ENCODE measurements at places on chromosomes 16 and 17.

DNA sequence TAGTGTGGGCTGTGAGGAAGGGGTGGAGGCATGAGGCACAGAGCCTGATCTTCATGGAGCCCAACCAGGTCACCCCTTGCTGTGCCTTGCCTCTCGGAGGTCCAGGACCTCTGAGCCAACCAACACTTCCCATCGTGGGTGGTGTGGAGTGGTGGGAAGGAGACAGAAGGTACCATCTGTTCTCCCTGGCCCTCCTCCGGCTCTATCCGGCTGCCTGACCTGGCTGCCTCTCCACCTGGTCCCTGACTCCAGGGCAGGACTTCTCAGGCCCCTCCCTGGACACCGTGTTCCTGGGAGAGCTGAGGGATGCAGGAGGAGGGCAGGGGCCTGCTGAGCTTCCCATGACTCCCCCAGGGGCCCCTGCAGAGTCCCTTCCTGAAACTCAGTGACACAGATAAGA, 3.9 kb downstream of the PDK2 start:
- no peak for DNase-seq

- no peak for DNase-seq
These were observed 201.6 kb upstream of the SOX9 start for GRCh38 chr17:71919186-71919585.

DNA sequence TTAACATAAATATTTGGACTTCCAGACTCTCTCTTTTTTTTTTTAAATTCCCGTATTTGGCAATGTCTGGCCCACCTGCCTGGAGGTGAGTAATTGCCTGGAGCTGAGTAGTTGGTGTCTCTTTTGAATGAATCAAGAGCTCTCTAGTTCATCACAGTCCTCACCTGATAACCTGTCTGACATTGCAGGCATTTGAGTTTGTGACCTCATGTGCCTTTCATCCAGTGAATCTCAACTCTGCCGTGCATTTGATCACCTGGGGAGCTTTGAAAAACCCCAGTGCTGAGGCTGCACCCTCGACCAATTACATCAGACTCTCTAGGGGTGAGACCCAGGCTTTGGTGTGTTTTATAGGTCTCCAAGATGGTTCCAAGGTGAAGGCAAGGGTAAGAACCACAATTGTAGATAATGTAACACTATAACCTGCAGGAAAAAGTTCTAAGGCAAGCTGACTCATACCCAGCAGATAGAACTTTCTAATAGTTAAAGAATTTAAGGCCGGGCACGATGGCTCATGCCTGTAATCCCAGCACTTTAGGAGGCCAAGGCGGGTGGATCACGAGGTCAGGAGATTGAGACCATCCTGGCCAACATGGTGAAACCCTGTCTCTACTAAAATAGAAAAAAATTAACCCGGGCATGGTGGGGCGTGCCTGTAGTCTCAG, 24.5 kb upstream of the HS3ST2 start:
- no peak for DNase-seq

- DNase-seq: peak; percentile 50
These were observed 19.1 kb downstream of the OSBPL7 start for GRCh38 chr17:47802341-47803022.

GRCh38 chr17:43171586-43172487, 823 bp downstream of the NBR1 start:
- DNase-seq: peak; percentile 51

DNA sequence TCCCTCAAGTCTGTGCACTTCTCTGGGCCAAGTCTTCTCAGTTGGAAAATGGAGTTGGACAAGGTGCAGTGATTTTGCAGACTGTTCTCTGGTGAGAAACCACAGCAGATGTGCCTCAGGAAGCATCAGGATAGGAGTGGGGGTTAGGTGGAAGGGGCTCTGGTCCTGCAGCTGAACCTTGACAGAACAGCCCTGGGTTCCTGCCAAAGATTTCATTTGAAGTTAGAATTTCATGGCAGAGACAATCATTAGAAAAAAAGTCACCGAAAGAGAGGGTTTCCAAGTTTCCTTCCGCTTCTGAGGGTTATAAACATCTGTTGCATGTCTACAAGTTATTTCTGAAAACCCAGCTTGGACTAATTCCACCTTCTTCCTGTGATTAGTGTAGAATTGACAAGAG, 80.4 kb upstream of the IRX3 start:
- peak; percentile 80 for DNase-seq

DNA sequence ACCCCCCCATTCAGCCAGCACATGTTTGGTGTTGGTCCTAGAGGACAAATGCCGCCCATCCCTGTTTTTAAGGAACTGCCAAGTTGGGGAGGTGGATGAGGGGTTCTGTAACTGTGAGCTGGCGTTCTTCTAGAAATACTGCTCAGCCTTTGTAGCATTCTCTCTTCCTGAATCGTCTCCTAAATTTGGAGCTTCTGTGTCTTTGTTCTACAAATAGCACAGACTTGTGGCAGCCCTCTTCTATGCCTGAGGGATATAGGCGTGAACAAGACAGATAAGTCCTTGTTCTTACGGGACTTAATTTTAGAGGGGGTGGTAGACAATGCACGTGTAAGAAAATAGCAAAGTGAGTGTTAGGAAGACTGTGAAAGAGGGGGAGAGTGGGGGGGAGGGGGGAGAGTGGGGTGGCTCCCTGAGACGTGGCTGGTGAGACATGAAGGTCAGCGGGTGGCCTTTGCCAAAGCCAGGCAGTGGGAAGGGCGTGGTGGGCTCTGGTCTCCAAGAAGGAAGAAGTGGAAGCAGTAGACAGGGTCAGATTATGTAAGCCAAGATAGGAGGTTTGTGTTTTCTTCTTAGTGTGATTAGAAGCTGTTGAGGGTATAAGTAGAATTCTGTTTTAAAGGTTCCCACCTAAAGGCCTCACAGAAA, 9.9 kb downstream of the MFSD11 start:
- no peak for DNase-seq

DNA sequence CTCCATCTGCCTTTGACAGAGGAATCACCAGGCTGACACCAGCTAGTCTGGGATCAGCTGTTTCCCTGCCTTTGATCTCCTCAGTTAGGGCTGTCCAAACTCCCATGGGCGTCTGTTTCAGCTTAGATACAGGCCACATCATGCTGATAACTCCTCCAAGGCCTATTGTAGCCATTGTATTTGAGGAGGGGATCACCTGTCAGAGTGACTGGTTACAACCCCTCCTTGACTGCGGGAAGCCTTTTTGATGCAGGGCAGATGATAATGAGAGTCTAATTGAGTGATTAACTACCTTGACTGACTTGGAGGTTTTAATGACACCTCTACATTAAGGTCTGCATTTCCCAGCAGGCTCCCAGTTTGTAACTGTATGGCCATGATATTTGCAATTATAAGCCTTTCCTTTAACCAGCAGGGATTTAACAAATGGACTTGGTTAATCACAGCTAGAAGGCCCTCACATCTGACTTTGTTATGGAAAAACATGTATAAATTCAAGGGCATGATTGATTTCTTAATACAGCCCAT, 863.5 kb downstream of the KCNJ2 start:
- DNase-seq: no peak

GRCh38 chr17:33892717-33893591, 362.1 kb upstream of the CCL2 start:
- no peak for DNase-seq

DNA sequence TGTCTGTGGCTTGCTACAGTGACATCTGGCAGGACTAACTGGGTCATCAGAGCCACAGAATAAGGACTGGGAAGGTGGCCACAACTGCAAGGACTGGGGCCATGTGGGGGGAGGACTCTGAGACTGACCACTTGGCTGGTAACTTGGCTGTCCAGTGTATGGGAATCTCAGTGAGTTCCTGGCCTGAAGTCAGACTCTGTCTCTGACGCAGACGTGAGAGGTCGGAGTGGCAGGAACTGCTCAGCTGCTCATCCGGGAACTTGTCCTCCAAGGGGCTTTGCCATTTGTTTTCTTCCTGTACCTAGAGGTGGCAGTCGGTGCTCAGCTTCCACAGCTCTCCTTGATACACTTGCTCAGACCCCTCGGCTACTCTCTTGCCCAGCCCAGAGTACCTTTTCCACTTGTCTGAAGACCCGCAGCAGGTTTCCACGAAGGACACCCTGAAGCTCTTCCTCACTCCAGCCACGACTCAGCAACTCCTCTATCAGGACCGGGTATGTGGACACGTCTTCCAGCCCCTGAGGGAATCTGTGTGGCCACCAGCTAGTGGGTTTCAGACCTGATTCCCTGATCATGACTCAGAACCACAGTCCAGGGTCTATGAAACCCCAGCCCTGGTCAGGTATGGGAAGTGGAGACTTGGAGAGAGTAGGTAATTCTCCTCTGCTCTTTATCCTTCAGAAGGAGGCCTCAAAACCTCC, 7.3 kb upstream of the DPEP3 start:
- no peak for DNase-seq

DNA sequence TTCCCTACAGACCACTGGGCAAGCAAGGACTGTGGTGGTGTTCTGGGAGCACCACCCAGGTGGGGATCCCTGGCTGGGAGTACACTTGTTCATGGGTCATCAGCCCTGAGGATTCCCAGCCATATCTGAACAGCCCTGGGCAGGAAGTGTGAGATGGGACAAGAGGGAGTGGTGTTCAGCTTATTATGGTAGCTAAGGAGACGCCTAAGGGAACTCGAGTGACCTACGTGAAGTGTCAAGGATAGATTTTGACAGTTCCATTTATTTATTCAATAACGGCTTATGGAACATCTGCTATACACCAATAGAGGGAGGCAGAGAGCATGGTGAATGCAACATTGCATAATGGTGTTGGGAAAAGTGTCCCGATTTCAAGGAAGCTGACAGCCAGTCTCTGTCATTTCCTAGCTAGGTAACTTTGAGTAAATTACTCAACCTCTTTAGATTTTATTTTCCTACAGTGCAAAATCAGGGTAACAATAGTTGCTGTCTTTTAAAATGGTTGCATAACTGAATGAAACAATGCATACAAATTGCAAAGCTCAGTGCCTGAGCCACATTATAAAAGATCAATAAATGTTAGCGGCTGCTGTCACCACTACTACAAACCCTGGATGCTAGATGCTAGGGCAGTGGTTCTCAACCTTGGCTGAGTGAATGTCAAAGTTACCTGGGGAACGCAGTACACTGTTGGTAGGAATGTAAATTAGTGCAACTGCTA, 534.1 kb downstream of the GRIN2A start:
- DNase-seq: no peak

DNA sequence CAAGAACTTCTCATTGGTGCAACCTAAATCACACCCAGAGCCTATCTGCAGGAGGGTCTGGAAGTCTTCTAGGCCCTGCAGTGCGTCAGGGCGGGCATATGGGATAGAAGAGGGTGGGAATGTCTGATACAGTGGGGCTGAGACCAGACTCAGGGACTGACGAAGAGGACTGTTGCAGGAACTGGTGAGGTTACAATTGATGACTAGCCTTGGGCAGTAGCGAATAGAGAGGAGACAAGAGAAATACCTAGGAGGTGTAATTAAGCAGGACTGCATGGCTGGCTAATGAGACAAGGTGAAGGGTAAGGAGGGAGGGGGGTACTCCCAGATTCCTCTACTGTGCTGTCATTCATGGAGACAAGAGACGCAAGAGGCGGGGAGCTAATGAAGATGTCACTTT, 91.3 kb downstream of the WWP2 start:
- no peak for DNase-seq

DNA sequence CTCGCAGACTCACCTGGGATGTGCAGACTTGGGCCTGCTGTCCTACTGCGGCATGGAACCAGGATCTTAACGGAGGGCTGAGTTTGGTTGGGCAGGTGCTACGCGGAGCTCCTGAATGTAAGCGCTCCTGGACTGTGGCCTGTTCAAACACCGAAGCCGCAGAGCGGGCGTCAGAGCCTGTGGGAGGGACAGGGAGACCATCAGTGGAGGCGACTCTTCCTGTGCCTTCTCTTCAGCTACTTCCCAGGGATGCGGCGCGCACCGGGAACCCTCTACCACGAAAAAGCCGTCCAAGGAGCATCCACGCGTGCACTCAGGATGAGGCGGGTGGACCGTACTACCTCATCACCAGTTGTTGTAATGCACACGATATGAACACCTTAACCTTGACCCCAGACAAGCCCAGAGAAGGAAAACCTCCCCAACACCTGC, 2.0 kb downstream of the USP36 start:
- no peak for DNase-seq

DNA sequence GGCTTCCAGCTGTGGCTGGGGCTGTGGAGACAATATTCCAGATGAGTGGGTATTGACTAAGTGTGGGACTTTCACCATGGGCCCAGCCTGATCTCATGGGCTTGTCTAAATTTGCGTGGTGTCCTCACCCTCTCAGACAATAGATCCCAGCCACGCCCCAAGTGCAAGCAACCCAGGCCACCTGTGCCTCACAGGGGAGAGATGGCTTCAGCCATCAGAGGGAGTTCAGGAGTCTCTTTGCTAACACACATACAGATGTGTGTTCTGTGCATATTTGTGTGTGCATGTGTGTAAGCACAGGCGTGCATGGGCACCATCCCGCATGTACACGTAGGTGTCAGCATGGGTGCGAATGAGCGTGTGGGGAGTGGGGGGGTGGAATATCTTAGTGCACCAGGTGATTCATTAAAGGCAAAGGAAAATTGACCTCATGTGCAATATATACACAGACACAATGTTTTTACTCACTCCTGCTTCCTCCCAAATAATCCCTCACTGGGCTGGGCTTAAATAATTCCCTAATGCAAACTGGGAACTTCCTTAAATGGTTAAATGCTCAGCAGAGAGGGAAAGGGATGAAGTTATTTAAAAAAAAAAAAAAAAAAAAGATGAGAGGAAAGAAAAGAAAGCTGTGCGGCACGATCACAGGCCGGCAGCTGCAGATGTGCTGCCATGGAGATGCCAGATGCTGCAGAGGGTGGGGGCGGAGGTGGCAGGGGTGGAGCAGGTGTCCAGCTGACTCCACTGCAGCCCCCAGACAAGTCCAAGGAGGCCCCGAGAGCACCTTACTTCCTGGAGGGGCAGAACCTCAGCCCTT, 24.0 kb upstream of the CDC42EP4 start:
- DNase-seq: no peak

DNA sequence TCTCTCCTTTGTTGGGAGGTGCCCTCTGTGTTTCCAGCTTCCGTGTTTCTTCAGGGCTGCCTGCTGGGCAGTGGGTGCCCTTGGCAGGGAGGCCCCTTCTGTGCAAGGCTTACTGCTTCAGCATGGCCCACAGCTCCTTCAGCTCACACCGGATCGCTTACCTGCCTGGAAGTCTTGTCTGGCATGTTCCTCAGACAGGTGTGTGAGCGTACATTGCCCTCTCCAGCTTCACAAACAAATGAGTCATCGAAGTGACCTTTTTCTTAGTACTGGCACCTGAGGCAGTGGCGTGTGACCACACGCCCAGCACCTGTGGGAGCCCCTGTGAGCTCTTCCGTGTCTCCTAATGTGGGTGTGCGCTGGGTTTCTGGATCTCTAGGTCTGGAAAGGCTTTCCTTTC, 3.5 kb downstream of the RAB40C start:
- no peak for DNase-seq

GRCh38 chr16:83803811-83804210, 4.0 kb upstream of the HSBP1 start:
- no peak for DNase-seq

Measured in common myeloid progenitor, CD34-positive (primary cell).